Foreskin keratinocyte (primary cell): ENCODE measurements at places on chromosomes 11 and 22.
A peak's percentile ranks its signal among the peaks of the same experiment; 100 is the strongest.

GRCh38 chr11:17013548-17014320 lies 480 bp downstream of the PLEKHA7 start:
- no peak for DNase-seq

DNA sequence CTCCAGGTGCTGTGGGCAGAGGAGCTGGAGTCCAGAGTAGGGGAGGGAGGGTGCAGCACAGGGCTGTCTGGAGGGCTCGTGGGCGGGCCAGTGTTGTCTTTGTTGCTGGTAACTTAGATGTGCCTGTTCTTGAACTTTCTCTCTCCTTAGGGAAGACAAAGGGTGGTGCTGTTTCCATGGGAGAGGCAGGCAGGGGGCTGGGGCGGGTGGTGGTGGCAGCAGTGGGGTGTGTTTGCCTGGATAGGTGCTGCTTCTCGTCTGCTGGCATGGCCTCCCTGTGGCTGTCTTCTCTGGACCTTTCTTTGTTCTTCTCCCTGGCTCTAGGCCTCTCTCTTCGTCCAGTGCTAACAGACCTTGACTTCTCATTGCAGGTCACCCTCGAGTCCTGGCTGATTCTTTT lies 8.5 kb downstream of the SIDT2 start:
- DNase-seq, result no peak

GRCh38 chr11:58286249-58286648 lies 18.2 kb upstream of the OR10W1 start:
- DNase-seq, result peak; percentile 49

DNA sequence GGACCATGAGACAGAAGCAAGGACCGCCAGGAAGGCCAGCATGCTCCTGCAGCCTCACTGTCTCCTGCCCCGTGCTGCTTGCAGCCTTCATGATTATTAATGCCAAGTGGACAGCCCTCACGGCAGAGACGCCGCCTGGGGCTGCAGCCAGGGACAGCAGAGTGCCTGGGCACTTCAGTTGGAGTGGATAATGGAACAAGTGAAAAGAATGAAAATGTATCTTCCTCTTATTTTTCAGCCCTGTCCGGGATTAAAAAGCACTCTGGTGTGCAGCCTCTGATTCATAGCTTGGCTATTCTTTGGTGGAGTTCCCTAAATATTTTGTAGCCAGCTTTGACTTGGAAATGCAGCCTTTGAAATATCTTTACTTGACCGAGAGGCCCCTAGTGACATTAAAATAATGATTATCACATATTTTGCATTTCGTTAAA lies 1404.2 kb downstream of the BRD1 start:
- DNase-seq, result no peak

DNA sequence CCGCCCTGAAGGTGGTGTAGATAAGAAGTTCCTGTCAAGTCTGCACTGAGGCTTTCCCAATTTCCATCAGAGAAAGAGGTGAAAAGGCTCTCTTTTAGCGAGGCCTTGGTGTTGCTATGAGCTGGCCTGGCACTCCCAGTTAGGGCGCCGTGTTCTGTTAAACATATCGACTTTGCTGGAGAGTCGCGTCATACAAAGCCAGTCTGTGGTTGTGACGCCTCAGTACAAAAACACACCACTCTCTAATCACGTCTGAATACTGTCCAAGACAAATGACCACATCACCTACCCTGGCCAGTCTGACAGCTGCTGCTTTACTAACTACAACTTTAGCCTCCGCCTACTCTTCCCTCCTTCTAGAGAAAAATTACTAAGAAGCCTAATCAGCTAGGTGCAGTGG lies 8.0 kb upstream of the TOLLIP start:
- DNase-seq, result no peak

DNA sequence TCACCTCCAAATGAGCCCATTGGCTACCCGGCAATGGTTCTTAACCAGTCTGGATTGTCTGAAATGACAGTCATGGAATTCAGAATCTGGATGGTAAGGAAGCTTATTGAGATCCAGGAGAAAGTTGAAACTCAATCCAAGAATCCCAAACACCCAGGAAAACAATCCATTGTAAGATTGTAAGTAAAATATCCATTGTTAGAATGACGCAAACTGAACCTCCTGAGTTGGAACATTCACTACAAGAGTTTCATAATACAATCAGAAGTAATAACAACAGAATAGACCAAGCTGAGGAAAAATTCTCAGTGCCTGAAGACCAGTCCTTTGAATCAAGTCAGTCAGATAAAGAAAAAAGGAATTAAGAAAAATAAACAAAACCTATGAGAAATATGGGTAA lies 22.1 kb downstream of the OR8G5 start:
- no peak for DNase-seq

GRCh38 chr11:121681550-121682268 lies 228.9 kb upstream of the SORL1-AS1 start:
- DNase-seq, result no peak
